Epithelial cell of proximal tubule (primary cell): ENCODE measurements at places on chromosomes 12 and 14. TPM values are rescaled to one million over a fixed set of nuclear protein-coding genes. Genes with fewer than 3 reads are reported as not detected.

The GALNT6 gene
- total RNA-seq = 32.4 and 72.7 TPM in 2 replicates

The KRT72 gene
- not detected in 2 replicates for total RNA-seq

The SERPINA10 gene
- total RNA-seq = not detected in 2 replicates

The FGF6 gene
- not detected in 2 replicates for total RNA-seq

GRCh38 chr14:69263771-69264170 is 3.8 kb downstream of the GALNT16 start:
- no peak for DNase-seq

DNA sequence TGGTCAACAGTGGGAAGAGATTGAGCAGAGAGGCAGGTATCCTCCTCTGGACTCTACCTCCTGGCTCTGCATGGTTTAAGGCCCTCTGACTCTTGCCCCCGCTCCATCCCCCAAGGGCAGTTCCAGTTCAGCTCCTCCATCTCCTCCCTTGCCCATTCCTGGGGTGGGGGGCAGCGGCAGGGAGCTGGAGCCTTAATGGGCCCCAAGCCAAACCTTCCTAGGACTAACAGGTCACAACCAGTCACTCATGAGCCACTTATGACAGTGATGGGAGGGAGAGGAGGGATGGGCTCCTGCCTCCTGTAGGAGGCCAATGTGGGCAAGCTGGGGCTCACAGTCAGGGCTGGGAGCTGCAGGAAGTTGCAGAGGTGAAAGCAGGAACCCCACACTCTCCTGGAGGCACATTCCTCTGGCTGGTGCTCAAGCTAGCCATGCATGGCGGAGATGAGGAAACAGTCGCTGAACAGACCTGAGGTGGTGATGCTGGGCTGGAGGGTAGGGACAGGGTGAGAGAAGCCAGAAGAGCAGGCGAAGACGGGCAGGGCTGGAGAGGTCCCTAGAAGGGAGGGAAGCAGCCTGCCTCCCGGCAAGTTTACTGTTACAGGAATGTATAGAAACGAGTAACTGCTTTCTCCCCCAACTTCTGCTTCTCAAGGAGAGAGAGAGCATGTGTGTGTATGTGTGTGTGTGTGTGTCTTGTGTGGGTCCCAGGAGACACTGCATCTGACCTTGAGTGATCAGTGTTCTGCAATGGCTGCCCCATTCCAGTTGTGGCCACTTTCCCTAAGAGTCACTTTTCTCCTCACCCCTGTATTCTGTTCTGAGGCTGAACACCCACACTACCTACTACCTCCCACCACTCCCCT is 5.0 kb upstream of the RAPGEF3 start:
- DNase-seq = peak; percentile 92

DNA sequence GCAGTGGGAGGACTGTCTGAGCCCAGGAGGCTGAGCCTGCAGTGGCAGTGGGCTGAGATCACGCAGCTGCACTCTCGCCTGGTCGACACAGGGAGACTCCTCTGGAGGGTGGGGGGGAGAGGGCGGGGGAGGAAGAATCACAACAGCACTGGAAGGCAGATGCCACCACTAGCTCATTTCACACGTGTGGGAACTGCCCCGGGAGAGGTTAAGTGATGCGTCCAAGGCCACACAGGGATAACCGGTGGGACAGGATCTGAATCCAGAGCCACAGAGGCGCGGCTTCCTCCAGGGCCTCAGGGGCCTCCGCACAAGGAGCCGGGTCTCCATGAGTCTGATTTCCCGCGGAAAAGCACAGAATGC is 20.8 kb downstream of the STX2 start:
- no peak for DNase-seq

GRCh38 chr12:62866451-62867082 is 68.4 kb downstream of the PPM1H start:
- no peak for DNase-seq

DNA sequence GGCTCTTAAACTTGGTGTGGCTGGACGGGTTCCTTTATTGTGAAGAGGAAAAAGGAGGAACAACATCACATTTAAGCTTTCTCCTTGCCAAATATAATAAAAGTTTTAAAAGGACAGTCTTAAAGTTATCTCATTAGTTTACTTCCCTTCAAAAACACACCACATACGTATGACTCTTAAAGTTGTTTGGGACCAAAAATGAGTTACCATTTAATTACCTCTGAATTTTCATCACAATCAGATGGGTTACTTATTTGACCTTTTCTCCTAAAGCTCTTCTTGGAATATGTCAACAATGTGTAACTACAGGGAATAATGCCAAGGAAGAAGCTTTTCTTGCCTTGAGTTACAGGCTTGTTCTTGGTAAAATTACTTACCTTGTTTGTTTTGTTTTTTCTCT is 16.4 kb downstream of the RAB21 start:
- DNase-seq = peak; percentile 79

GRCh38 chr12:124607681-124608425 is 40.4 kb upstream of the NCOR2 start:
- no peak for DNase-seq

GRCh38 chr12:24057920-24058476 is 108.5 kb upstream of the SOX5 start:
- DNase-seq = no peak

GRCh38 chr14:58746261-58746660 is 108.5 kb downstream of the DACT1 start:
- peak; percentile 60 for DNase-seq

DNA sequence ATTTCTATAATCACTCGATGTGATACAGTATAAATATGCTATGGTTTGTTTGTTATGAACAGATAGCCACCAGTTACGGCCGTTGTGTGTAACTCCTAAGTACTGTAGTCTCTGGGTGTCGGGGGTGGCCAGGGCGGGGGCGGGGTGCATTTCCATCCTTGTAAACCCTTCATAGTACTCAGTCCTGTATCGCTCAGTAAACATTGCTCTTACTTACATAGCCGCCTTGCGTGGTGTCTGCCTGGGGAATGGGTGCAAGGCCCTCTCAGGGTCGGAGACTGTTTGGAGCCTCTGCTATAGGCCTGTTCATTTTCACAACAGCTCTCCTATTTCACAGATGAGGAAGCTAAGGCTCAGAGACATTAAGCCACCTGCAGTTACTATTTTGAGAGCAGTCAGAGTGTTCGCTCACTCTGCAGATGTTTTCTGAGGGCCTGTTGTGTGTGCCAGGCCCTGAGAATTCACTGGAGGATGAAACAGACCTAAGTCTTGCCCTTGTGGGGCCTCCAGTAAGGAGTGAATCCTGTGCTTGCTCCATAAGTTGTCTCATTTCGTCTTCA is 42.5 kb downstream of the JDP2 start:
- DNase-seq = no peak

GRCh38 chr12:52398176-52398575 is 8.0 kb downstream of the KRT82 start:
- no peak for DNase-seq

GRCh38 chr12:93742110-93742934 is 65.1 kb downstream of the CRADD start:
- peak; percentile 25 for DNase-seq

DNA sequence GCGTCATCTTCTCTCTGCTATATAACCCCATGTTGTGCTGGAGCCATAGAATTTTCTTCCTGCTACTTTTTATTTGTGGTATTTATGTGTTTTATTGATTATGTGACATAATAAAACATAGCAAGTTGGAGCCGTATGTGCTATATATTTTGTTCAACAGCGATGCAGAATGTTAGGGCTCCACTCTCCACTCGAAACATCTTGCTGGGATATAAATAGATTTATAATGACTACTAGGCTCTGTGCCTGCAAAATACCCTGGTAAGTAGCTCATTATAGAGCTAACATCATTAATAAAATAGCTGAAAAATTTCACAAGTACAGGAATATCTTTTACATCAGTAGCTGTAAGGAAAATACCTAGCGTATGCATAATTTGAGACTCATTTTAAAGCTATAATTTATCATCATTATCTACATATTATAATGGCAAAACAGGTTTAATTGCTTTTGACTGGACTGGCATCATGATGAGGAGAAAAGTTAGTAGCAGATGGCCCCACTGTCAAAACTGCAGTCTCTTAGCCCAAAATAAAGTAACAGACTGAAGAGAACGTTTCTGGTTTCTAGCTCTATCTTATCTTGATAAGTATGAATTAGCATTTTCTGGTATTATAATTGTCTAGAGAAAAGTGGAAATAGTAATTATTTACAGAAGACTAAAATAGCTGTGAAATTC is 263.0 kb downstream of the NEDD1 start:
- DNase-seq = no peak

- DNase-seq = no peak
Measured at GRCh38 chr14:34438438-34438837, 23.6 kb downstream of the SPTSSA start.
